ENCODE measurements at places on chromosomes 7 and 10.

GRCh38 chr10:102777711-102778453 is 34.1 kb downstream of the WBP1L start:
- no peak for DNase-seq

DNA sequence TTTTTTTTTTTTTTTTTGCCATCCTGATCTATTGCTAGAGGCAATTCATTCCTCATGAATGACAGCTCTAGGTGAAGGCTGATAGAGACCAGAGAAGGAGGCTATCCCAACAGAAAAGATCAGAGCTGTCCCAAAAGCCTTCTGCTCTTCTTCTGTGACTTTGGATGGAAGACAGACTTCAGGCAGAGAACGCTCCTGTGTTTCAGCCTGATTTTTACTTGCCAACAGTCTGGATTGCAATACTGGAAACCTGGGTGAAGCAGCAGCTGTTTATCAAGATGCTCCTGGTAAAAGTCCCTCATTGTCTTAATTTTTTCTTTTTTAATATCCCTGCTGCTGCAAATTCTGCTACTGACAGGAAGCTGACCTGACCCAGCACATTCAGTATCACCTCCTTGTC is 219.5 kb downstream of the CCDC3 start:
- no peak for DNase-seq

GRCh38 chr7:104773796-104774195 is 240.2 kb upstream of the KMT2E start:
- no peak for DNase-seq

DNA sequence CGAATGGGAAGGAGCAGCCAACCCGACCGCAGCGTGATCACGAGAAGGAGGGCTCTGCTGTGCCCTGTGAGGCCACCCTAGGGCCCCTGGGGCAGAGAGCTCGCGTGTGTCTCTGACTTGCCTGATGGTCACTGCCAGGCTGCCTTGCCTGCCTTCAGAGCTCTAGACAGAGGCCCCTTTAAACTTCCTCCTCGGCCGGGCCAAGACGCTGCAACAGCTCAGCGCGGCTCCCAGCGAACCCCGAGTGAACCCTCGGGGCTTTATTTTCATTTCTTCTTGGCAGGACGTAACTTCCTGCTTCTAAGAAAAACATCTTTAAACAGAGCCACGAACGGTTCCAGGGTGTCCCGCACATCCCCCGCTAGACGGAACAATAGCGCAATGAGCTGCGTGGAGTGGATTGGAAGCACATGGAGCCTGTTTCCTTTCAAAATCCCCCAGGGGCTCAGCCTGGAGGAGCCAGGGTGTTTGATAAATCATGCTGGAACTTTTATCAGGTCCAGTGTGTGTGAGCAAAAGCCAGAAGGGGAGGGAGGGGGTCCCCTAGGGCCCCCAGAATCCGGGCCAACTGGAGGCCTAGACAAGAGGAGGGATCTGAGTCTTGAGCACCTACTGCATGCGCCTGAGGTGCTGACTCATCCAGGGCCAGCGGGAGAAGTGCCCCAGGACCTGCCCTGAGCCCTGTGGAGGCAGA is 134.1 kb upstream of the GDF10 start:
- DNase-seq: no peak

GRCh38 chr10:11225935-11226334 is 208.3 kb downstream of the CELF2 start:
- DNase-seq: no peak

DNA sequence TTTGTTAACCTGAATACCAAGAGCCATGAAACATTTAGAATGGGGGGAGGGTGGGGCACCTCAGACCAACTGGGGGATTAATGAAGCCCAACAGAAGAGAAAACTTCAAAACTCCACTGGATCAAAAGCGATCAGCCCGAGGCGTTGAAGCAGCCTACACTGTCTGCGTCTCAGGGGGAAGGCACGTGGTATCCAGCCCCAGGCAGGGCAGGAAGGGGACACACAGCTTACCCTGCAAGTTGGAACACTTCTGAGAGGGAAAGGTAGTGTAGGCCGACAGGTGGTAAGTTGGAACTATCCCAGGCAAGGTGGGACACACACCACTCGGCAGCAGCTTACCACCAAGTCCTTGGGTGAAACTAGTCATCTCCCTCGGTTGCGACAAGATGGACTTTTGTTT is 102.9 kb downstream of the TAX1BP1 start:
- DNase-seq: no peak

- no peak for DNase-seq
These were observed 202.4 kb upstream of the GRB10 start for GRCh38 chr7:50985096-50985495.
